ENCODE measurements at places on chromosomes 16 and 17.

GRCh38 chr16:75071621-75072020 is 45.0 kb downstream of the LDHD start:
- no peak overlapping the region for H3K27ac ChIP-seq
- no peaks in the 10 kb centered on the region for H3K27me3 ChIP-seq
- H3K4me3 ChIP-seq = no peak overlapping the region
- H3K4me1 ChIP-seq = peaks cover 49% of the 10 kb centered on the region
- H3K36me3 ChIP-seq = peaks cover 2% of the 10 kb centered on the region

DNA sequence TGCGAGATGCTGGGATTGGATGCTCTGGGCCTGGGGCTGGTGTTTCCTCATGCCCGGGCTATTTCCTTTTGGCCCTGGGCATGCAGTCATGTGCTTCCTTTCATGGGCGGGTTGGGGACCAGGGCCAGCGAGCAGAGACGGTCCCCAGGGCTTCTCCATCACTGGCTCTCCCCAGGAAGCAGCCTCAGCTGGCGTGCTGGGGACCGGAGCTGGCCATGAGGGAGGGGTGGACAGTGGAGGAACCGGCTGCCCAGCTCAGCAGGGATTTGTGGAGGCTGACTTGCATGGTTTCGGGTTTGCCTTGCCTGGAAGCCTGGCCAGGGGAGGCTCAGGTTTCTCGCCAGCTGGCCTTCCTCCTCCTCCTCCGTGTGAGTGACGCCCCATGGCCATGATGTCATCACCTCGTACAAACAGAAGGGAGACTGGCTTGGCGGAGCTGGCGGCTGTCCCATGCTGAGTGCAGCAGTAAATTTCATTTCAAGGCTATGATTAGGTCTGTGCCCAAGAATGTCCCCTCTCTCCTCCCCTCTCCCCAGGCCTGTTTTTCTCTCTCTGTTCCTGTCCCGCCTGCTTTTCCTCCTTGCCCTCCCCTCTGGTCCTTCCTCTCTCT is 8.9 kb upstream of the TIMP2 start:
- H3K27me3 ChIP-seq = peaks cover 32% of the 10 kb centered on the region
- no peaks in the 10 kb centered on the region for H3K36me3 ChIP-seq
- no peak overlapping the region for H3K4me3 ChIP-seq
- DNase-seq = no peak
- peaks cover 5% of the 10 kb centered on the region for H3K4me1 ChIP-seq

- H3K4me1 ChIP-seq = no peaks in the 10 kb centered on the region
- DNase-seq = no peak
- no peak overlapping the region for H3K27ac ChIP-seq
- H3K4me3 ChIP-seq = no peak overlapping the region
- H3K36me3 ChIP-seq = no peaks in the 10 kb centered on the region
These were observed 157.0 kb downstream of the COPRS start for GRCh38 chr17:31702041-31702440.

DNA sequence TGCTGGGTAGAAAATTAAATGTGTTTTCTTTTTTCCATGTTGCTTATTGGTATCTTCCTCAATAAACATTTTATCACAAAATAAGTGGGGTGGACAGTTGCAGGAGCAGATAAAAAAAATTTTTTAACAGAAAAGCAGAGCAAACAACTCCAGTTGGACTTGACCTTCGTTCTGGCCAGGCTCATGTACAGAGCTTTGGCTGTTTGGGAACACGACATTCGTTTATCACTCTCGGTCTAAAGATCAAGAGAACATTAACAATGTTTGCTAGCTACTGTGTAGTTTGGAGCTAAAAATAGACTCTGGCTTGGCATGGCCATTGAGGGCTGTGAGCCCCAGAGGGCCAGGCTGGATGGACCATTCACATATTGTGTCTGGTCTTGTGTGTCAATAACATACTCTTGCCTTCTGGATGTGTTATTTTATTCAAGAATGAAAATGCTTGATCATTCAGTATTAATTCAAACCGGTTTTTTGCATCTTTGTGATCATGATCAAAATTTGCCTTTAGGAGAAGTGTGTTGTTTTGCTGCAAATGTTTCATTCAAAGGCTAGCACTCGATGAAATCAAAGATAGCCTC is 56.6 kb downstream of the TMEM186 start:
- no peak overlapping the region for H3K27ac ChIP-seq
- H3K27me3 ChIP-seq = no peaks in the 10 kb centered on the region
- no peaks in the 10 kb centered on the region for H3K36me3 ChIP-seq
- no peak overlapping the region for H3K4me3 ChIP-seq

GRCh38 chr17:7856811-7857712 is at the start of gene NAA38:
TSS of gene NAA38 (minus strand) at chr17:7857559. CDS start at chr17:7857463, 96 bp downstream.
- peaks cover 9% of the 10 kb centered on the region for H3K36me3 ChIP-seq
- DNase-seq = peak; percentile 98
- H3K4me3 ChIP-seq = no peak within 1 kb of the TSS
- peaks cover 10% of the 10 kb centered on the region for H3K4me1 ChIP-seq

DNA sequence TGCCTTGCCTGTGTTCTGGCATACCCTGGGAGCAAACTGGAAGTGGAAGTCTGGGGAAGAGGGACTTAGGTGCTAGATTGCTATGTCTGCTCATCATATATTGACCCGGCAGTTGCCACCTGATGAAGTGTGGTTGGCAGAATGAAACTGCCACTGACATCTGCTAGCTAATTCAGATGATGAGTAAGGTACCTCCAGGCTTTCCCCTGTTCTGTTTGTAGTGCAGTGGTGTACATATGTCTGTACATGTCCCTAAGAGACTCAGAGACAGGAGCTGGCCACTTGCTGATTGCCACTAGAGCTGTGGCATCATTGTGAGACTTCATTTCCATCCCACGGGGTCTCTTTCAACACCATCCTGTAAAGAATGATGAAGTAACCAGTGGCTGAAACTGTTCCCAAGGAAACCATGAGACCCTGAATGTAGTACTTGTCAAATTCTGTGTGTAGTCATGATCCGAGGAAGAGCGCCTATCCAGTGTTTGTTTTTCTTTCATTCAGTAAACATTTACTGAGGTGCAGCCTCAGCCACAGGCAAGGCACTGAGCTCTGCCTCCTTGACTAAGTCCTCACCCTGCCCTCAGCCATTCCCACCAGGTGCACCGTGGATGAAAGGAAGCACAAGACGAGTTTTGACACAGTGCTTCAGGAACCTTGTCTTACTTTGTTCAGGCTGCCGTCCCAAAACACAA is 13.2 kb downstream of the CLUAP1 start:
- H3K27ac ChIP-seq = no peak overlapping the region
- H3K27me3 ChIP-seq = no peaks in the 10 kb centered on the region
- H3K4me3 ChIP-seq = no peak overlapping the region

- H3K4me3 ChIP-seq = no peak overlapping the region
- peaks cover 3% of the 10 kb centered on the region for H3K4me1 ChIP-seq
- DNase-seq = no peak
- H3K36me3 ChIP-seq = peaks cover 1% of the 10 kb centered on the region
These were observed 36.2 kb downstream of the DGKE start for GRCh38 chr17:56870081-56870651.

DNA sequence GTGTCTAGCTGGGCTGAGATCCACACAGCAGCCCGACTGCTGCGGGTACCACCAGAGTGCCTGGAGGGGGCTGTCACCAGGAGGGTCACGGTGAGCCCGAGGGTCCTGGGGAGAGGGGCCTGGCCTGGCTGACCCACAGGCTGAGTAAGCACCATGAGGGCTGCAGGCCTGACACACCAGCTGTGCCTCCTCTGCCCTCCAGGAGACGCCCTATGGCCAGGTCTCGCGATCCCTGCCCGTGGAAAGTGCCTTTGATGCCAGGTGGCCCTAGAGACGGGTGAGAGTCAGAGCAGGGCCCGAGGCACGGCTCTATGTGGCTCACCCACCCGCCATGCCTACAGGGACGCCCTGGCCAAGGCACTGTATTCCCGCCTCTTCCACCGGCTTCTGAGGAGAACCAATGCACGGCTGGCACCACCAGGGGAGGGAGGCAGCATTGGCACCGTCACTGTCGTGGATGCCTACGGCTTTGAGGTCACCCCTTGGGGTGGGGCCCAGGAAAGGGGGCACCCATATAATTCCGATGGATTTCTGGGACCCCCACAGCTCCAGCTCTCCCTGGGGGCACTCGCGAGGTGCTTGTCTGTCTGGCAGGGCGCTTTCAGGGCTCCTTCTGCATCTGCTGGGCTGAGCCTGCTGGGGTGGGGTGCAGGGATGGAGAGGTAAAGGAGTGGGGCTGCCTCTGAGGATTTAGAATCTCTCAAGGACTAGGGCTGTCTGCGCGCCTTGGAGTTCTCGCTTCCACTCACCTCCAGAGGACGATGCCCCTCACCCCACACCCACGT is 7.1 kb downstream of the MYO15B start:
- H3K36me3 ChIP-seq = no peaks in the 10 kb centered on the region
- peaks cover 10% of the 10 kb centered on the region for H3K4me1 ChIP-seq
- H3K4me3 ChIP-seq = no peak overlapping the region
- DNase-seq = no peak
- peaks cover 12% of the 10 kb centered on the region for H3K27me3 ChIP-seq

GRCh38 chr17:49571764-49572163 is 3.9 kb upstream of the NXPH3 start:
- DNase-seq = no peak
- peaks cover 22% of the 10 kb centered on the region for H3K4me1 ChIP-seq
- H3K27ac ChIP-seq = no peak overlapping the region
- H3K36me3 ChIP-seq = no peaks in the 10 kb centered on the region
- H3K4me3 ChIP-seq = no peak overlapping the region
- H3K27me3 ChIP-seq = peaks cover 83% of the 10 kb centered on the region

DNA sequence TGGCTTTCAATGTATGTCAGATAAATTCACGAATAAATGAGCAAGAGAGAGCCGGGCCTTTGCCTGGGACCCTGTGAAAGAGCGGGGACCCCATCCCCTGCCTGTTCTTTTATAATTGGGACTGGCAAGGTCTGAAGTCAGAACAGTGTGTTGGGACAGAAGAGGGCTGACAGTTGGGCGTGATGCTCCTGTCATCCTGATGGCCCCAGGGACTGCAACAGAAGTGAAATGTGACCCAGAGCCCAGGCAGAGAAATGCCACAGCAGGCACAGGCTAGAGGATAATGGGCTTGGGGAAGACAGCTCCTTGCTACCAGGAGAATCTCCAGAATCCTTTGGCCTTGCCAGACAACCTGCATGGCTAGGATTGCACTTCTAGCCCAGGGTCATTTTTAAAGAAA is 37.9 kb downstream of the GSG1L start:
- DNase-seq = no peak
- H3K36me3 ChIP-seq = no peaks in the 10 kb centered on the region
- H3K27me3 ChIP-seq = peaks cover 3% of the 10 kb centered on the region
- H3K4me1 ChIP-seq = no peaks in the 10 kb centered on the region
- H3K4me3 ChIP-seq = no peak overlapping the region

DNA sequence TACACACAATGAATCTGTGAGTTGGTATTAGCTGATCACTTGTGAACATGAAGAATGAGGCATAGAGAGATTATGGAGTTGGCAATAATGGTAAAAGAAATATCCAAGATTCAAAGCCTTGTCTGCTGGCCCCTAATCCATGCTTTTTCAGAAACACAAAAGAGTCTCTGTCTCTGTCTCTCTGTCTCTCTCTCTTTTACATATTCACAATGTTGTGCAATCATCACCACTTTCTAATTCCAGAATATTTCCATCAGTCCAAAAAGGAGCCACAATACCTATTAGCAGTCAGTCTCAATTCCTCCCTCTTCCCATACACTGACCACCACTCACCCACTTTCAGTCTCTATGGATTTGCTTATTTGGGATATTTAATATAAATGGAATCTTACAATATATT is 370.1 kb upstream of the CDH8 start:
- H3K4me3 ChIP-seq = no peak overlapping the region
- no peaks in the 10 kb centered on the region for H3K27me3 ChIP-seq
- no peaks in the 10 kb centered on the region for H3K36me3 ChIP-seq
- H3K27ac ChIP-seq = no peak overlapping the region

GRCh38 chr16:57510016-57510871 is 24.0 kb upstream of the DOK4 start:
- H3K27me3 ChIP-seq = peaks cover 18% of the 10 kb centered on the region
- no peaks in the 10 kb centered on the region for H3K4me1 ChIP-seq
- no peaks in the 10 kb centered on the region for H3K36me3 ChIP-seq
- H3K4me3 ChIP-seq = no peak overlapping the region
- no peak overlapping the region for H3K27ac ChIP-seq

- no peak for DNase-seq
- H3K36me3 ChIP-seq = peaks cover 47% of the 10 kb centered on the region
- no peaks in the 10 kb centered on the region for H3K27me3 ChIP-seq
- H3K27ac ChIP-seq = no peak overlapping the region
- H3K4me3 ChIP-seq = no peak overlapping the region
These were observed 27.2 kb downstream of the HEATR9 start for GRCh38 chr17:35841505-35841904.

- no peak for DNase-seq
- H3K27me3 ChIP-seq = no peaks in the 10 kb centered on the region
- H3K36me3 ChIP-seq = no peaks in the 10 kb centered on the region
- H3K4me3 ChIP-seq = no peak overlapping the region
- H3K27ac ChIP-seq = no peak overlapping the region
- H3K4me1 ChIP-seq = no peaks in the 10 kb centered on the region
These were observed 91.5 kb upstream of the HAS3 start for GRCh38 chr16:69013991-69014390.

DNA sequence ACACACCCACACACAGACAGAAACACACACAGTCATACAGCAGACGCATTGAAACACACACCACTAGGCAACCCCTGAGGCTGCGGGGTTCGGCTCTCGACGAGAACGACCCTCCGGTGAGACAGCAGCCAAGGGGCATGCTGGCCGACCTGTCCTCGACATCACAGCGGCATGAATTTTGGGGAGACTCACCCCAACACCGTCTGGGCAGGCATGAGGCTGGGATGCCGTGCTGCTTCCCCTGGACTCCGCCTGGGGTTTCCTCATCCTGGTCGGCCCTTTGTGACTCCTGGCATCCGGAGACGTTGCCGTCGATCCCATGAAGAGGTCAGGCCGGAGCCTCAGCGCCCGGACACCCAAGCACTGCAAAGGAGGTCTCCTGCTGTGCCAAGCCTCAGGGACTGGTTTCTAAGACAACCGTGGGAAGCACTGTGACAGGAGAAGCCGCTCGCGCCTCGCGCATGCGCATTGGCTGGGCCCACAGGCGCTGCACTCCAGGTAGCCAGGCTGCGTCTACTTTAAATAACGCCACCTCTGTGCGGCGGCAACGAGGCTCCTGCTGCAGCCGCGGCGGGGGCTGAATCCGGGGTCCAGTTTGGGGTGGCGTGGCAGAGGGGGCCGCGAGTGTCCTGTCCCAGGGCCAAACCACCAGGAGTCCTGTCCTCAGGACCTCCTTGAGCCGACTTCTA is 13.8 kb upstream of the KCNJ18 start:
- no peak overlapping the region for H3K27ac ChIP-seq
- DNase-seq = no peak
- no peak overlapping the region for H3K4me3 ChIP-seq
- H3K36me3 ChIP-seq = no peaks in the 10 kb centered on the region
- H3K27me3 ChIP-seq = no peaks in the 10 kb centered on the region

DNA sequence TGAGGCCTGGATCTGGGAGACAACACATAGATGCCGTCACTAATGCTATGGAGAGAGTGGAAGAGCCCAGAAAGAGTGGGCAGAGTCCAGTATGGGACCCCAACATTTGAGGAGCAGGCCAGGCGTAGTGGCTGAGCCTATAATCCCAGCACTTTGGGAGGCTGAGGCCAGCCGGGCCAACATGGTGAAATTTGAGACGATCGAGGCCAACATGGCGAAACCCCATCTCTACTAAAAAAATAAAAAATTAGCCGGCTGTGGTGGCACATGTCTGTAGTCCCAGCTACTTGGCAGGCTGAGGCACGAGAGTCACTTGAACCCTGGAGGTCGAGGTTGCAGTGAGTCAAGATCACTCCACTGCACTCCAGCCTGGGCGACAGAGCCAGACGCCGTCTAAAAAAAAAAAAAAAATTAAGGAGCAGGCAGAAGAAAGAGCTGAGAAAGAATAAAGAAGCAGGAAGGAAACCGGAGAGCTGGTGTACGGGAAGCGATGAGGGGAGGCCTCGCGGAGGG is 6.0 kb upstream of the DNAI2 start:
- H3K27me3 ChIP-seq = peaks cover 77% of the 10 kb centered on the region
- H3K27ac ChIP-seq = no peak overlapping the region
- no peak for DNase-seq
